ENCODE measurements at places on chromosomes 5 and 9.
A peak's percentile ranks its signal among the peaks of the same experiment; 100 is the strongest.

DNA sequence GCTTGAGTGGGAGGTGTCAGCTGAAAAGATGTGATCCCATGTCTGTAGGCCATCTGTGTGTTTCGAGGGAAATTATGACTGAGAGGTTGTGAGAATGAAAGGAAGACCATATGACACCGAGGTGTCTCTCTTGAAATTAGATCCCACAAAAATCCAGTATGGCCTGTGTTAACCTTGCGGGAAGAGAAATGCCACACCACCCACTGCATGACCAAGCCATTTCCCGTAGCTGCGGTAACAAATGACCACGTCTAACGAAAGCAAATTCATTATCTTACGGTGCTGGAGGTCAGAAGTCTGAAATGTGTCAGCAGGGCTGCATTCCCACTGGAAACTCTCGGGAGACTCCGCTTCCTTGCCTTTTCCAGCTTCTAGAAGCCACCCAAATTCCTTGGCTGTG lies 11.6 kb downstream of the C9orf57 start:
- DNase-seq = no peak

GRCh38 chr5:103793595-103794182 lies 231.1 kb upstream of the NUDT12 start:
- DNase-seq = no peak

GRCh38 chr5:72182686-72183085 lies 75.4 kb downstream of the MAP1B start:
- DNase-seq = no peak

DNA sequence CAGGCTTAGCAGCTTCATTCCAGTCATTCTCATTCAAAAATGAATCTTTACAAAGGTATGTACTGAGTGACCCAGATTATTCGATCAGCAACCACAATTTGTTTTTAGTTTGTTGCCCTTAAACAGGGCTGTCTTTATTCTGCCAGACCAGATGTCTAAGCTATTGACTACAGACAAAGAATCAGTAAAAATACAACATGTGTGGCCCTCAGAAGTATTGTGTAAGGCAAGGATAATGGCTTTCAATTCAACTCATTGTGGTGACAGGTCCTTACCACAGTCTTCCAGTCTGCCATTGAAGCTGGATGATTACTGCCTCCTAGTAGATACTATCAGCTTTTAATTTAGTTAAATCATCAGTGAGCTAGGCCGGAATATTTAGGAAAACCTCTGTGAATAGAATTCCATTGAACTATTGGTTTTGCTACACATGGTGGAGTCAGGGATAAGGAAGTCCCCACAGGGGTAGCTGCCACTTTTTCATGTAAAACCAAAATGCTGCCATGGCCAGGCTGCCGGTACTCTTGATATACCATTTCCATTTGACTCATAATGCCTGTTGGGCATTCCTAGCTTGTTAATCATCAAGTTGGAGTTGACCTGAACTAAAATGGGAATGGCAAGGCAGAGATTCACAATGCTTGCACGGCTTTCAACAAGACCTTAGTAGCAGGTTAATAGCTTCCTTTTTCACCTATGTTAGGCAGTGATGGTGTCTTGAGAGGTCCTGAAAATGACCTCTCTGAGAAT lies 175.6 kb downstream of the MEF2C start:
- DNase-seq = no peak

GRCh38 chr9:80163889-80164288 lies 592.1 kb downstream of the TLE4 start:
- DNase-seq = no peak

DNA sequence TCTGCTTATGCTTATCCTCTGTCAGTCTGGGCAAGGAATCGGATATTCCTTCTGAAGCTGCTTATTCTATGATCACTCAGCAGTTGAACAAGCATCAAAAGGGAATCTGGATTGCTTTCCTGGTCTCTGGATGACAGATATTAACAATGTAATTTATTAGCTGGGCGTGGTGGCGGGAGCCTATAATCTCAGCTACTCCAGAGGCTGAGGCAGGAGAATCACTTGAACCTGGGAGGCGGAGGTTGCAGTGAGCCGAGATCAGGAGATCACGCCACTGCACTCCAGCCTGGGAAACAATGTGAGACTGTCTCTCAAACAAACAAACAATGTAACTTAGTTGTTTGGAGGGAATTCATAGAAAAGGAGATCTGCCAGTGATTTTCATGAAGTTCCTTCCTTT lies 45.4 kb downstream of the DMRT1 start:
- DNase-seq = no peak

- no peak for DNase-seq
These were observed 283.3 kb downstream of the NSG2 start for GRCh38 chr5:174328631-174329299.

- DNase-seq = peak; percentile 60
These were observed 13.1 kb downstream of the GPRIN1 start for GRCh38 chr5:176596689-176597416.

GRCh38 chr5:149404746-149405549 lies 25.9 kb upstream of the IL17B start:
- no peak for DNase-seq

DNA sequence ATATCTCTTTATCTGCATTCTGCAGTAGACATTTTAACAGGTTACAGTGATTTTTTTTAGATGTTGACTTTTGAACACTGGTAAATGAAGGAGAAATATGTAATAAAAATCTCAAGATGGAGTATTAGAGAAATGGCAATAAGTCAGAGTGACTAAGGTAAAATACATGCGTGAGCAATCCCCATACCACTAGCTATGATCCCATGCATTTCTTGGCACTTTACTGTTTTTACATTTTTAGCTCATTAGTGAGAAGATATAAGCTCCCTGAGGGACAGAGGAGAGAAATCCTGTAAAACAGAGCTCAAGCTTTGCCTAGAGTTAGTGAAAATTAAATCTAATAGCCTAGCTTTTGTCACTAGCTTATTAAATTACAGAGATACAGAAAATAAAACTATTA lies 181.9 kb upstream of the TRPM3 start:
- DNase-seq = no peak

DNA sequence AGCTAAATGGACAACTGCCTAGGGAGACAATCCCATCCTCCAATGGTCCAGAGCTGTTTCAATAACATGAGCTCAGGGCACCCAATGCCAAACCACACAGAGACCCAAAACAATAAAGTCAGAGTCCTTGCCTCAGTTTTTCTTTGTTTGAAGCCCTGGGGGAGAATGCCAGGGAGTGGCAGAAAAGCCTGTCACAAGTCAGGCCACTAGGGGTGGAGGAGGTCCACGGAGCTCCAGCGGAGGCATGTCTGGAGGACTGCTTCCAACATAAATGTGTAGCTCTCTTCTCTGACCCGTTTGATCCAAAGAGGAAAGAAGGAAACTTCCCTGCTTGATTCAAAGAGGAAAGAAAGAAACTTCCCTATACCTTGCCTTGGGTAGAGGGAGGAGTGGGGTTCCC lies 175.3 kb downstream of the HSPA4 start:
- DNase-seq = no peak

- no peak for DNase-seq
These were observed 433.4 kb downstream of the TMEM38B start for GRCh38 chr9:106127776-106128175.

DNA sequence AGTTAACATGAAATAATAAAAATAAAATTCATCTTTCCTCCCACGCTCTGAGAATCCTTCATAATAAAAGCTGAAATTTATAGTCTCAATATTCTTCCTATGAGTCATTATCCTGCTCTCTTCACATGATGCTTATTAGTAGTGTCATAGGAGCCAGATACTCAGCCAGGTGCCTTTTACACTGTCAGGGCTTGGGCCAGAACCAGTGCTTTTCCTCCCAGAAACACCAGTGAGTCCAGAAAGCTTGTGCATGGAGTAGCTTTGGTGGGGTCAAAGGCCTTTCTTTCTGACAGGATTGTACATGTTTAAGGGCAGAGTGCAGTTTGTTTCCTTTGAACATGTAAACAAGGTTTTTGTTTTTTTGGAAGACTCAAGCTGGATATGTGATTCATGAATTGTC lies 6.8 kb downstream of the LSM11 start:
- no peak for DNase-seq

DNA sequence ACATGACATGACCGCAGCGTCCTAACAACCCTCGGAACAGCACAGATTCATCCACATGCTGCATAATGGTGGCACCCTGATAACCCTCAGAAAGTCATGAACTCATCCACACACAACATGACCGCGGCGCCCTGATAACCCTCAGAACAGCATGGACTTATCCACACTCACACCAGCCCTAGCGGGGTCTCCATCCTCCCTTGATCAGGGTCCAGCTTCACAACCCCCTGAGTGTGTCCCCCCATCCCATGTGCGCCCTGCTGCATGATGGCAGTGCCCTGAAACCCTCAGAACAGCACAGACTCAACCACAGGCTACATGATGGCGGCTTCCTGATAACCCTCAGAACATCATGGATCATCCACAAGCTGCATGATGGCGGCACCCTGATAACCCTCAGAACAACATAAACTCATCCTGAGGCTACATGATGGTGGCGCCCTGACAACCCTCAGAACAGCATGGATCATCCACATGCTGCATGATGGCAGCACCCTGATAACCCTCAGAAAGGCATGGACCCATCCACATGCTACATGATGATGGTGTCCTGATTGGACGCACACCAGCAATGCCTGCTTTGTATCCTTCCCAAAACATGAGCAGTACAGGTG lies 28.3 kb downstream of the SLC6A3 start:
- DNase-seq = no peak

DNA sequence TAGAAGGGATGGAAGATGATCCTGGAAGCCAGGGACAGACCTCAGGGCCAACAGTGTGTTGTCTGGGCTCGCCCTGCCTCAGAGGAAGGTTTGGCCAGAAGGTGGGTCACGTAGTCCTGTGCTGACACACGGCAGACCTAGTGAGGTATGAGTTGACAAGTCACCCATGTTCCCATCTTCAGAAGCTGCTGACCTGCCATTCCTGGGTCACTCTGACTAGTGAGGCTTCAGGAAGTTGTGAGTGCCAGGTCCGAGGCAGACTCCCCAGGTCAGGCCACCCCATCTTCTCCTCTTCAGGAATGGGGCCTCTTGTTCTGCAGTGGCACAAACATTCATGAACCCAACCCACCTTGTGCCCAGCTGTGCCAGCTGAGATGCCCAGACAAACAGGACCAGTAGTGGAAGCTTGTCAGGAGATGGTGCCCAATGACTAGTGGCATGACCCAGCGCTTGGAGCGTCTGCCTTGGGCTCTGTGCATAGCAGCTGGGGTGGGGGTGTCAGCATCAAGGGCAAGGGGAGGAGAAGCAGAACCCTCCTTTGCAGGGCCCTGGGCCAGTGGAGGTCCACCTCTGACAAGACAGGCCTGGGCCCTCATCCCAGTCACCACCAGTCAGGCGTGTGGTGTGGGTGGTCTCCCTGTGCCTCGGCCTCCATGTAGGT lies 16.8 kb upstream of the ANGPTL2 start:
- no peak for DNase-seq

GRCh38 chr5:142358648-142359047 lies 33.8 kb upstream of the SPRY4 start:
- no peak for DNase-seq

DNA sequence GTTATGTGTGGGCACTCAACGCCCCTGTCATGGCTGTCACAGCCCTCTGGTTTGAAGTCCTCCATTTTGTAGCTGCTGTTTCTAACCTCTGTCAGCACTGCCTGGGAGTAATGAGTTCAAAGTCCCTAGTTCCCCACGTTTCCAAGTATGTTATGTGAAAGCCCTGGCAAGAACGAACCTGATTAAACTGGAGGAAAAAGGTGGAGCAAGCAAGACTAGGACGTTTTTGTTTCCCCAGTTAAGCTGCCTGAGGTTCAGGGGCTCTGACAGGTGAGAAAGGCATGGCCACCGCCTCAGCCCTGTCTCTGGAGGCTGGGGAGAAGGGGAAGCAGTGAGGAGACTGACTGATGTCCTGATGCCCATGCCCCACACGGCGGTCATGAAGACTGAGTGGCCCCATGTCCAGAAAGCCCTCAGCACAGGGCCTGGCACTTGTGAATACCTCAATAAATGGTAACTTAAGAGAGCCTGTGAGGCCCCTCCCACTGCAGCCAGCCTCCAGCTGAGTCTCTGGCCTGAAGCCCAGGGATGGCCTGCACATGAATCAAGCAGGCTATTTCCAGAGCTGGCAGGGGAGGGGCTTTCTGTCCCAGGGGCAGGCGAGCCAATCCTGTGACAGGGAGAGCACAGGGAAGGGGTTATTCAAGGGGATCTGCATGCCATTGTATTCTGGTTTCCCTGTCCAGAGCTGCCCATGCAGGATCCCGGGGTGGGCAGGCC lies 61.8 kb downstream of the PFDN1 start:
- peak; percentile 86 for DNase-seq

DNA sequence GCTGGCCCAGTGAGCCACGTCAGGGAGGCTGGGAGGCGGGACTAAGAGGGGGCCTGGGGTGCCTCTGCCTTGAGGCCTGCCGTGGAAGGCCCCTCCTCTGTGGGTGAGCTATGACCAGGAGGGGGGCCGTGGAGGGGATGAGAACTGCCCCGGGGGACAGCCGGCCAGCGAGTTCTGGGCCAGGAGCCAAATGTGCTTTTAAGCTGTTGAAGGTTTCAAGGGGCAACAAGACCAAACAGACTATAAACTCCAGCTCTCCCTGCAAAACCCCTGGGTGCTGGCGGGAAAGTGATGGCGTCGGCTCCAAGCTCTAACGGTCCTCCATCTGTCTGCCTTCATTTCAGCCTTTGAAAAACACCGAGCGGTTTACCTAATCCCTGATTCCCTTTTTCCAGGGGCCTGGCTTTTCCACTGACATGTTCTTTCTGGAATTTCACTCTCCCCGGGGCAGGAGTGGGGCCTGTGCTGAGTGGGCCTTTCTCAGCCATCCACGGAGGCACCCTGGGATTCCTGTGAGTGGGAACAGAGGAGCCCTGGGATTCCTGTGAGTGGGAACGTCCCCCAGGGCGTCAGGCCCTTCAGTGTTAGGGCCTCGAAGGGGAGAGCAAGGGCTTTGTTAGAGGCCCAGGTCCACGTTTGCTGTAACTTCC lies 65.6 kb downstream of the COL5A1 start:
- DNase-seq = peak; percentile 79

DNA sequence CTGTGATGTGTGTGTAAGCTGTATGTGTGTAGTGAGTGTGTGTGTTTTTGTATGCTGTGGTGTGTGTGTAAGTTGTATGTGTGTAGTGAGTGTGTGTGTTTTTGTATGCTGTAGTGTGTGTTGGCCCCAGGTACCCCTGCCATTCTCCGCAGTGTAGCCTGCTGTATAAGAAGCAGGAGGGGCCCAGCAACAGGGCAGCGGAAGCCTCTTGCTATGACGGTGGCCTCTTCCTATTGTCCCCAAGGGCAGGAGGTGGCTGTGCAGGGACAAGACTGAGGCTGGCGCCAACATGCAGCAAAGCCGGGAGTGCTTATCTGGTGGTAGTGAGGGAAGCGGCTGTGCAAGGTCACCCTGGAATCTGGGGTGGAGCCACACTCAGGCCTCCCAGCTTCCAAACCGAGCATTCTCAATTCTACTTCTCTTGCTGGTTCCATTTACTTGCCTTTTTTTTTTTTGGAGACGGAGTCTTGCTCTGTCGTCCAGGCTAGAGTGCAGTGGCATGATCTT lies 5.1 kb downstream of the SPAAR start:
- DNase-seq = peak; percentile 80

GRCh38 chr9:81375187-81376100 lies 313.9 kb downstream of the TLE1 start:
- no peak for DNase-seq

- DNase-seq = no peak
These were observed 110.7 kb upstream of the IL12B start for GRCh38 chr5:159440968-159441367.
